ENCODE measurements at places on chromosomes 2 and 18.

- DNase-seq = no peak
These were observed 211.1 kb downstream of the PTPRM start for GRCh38 chr18:7778181-7778580.

- no peak for DNase-seq
These were observed 18.9 kb upstream of the IL1R2 start for GRCh38 chr2:101972621-101973434.

DNA sequence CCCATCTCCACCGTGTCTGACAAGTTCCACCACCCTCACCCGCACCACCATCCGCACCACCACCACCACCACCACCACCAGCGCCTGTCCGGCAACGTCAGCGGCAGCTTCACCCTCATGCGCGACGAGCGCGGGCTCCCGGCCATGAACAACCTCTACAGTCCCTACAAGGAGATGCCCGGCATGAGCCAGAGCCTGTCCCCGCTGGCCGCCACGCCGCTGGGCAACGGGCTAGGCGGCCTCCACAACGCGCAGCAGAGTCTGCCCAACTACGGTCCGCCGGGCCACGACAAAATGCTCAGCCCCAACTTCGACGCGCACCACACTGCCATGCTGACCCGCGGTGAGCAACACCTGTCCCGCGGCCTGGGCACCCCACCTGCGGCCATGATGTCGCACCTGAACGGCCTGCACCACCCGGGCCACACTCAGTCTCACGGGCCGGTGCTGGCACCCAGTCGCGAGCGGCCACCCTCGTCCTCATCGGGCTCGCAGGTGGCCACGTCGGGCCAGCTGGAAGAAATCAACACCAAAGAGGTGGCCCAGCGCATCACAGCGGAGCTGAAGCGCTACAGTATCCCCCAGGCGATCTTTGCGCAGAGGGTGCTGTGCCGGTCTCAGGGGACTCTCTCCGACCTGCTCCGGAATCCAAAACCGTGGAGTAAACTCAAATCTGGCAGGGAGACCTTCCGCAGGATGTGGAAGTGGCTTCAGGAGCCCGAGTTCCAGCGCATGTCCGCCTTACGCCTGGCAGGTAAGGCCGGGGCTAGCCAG is 1.2 kb downstream of the ONECUT2 start:
- DNase-seq = no peak

- DNase-seq = no peak
These were observed 683 bp downstream of the MBOAT2 start for GRCh38 chr2:9002637-9003365.

DNA sequence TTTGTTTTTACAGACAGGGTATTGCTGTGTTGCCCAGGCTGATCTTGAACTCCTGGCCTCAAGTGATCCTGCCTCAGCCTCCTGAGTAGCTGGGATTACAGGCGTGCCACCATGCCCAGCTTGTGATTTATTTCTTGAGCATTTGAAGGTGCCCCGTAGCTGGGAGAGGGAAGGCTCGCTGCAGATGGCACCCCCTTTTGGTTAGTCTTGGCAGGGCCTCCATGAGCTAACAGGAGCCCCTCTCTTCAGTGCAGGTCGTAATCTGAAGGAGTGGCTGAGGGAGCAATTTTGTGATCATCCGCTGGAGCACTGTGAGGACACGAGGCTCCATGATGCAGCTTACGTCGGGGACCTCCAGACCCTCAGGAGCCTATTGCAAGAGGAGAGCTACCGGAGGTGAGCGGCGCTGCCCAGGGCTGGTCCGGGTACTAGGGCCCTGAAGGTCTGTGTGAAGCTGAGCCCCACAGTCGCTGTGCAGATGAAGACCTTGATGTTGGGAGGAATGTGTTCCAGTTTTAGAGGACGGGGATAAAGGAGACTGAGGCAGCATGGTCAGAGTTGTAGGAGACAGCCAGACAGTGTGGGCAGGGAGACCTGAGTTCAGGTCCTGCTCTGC is 6.7 kb downstream of the ASB1 start:
- no peak for DNase-seq

DNA sequence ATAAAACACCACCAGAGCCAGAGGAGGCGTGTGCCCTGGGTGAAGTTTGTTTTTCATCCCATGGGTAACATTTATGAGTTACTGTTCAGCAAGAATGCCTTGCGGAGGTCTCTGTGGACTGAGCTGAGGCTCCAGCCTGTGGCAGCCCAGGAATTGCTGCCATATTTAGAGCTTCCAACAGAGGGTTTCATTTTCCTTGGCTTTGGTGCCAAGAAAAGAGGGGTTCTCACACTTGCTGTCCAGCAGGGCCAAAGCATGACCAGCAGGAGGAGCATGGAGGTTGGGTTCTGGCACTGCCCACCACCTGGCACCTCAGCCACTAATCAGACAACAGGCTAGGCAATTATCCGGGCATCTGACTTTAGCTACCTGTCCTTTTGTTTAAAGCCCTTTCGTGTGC is 36.7 kb downstream of the EPAS1 start:
- no peak for DNase-seq

DNA sequence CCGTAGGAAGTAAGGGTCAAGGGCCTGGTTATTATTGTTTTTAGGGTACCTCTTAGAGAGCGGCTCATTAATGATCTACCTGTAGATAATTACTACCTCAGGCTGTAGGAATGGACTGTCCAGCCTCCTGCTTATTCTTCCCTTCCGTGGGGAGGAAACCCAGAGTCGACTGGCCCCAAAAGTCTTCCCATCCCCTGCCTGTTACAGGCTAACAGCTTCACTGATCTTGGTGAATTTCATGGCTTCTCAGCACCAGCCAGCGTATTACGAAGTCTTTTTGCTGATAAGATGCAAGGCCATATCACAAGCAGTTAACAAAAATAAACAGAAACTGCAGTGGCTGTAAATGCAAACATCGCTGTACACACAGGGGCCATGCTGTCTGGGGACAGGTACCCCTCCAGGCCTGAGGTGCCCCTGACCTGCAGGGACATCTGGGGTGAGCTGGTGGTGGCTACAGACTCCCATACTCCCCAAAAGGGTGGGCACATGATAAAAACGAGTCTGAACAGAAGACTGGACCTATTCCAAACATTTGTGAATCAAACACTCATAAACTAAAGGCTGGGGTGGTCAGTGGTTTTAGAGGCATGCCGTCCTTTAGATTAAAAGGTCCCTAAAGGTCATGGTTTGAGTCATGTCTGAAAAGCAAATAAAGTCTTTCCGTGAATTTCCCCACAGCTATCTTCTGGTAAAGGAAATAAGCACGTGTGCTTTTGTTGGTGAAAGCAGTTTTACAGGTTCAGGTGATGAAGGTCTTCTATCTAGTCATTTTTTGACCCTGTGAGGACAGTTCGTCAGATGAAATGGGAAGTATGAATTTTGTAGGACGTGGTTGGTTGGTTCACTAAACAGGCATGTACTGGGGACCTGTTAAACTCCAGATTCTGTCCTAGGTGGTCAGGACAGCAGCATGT is 36.7 kb downstream of the TTC39C start:
- DNase-seq = no peak

DNA sequence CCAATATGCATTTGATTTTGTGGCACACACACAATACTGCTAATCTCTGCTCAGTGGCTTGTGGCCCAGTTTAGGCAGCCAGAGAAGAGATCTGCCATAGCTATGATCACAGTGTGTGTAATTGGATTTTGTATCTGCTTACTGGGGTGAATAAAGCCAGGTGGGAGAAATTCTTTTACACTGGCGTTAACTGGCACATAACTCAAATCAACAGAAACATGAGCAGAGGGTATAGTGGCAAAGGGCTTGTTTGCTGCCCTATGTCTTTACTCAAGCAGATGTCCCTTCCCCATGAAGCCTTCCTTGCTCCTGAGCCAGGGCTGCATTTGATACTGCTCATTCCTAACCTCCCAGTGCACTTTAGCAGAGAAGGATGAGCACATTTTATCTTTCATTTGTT is 28.5 kb downstream of the STON1 start:
- no peak for DNase-seq

DNA sequence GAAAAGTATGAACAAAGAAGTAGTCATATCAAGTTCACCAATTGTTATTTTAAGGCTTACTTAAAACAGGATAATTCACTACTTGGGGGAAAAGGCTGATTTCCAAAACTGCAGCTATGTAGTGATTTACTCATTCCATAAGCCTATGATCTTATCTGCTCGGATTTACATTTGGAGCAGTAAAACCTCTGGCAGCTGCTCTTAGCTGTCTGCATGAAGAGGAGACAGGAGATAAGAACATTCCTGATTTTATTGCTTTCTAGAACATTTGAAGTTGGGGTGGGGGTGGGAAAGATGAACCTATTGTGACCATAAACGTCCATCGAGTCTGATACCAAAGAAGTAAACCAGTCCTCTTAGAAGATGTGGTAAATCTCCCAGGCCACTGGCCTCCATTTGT is 120.9 kb downstream of the MMADHC start:
- DNase-seq = no peak

DNA sequence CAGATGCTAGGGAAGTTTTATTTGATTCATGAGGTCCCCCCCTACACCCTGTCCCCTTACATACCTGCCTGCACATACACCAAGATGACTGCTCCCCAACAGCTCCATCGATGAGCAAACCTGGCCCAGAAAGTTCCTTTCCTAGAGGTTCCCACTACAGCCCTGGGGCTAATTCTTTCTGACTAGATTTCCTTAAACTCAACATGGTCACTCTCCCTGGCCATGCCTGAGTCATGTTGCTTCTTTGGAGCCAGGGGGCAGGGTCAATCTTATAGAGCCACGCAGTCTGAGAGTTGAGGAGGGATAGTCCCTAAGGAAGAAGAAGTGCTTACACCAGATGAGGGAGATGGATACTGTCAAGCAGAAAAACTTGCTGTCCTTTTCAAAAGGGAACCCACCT is 67.7 kb upstream of the GLI2 start:
- DNase-seq = no peak

GRCh38 chr18:79806976-79807841 is 9.5 kb downstream of the KCNG2 start:
- no peak for DNase-seq

- no peak for DNase-seq
These were observed 1355.1 kb upstream of the ZEB2 start for GRCh38 chr2:145875016-145875415.

- DNase-seq = no peak
These were observed 18.9 kb downstream of the GALNT13 start for GRCh38 chr2:153890576-153890975.

DNA sequence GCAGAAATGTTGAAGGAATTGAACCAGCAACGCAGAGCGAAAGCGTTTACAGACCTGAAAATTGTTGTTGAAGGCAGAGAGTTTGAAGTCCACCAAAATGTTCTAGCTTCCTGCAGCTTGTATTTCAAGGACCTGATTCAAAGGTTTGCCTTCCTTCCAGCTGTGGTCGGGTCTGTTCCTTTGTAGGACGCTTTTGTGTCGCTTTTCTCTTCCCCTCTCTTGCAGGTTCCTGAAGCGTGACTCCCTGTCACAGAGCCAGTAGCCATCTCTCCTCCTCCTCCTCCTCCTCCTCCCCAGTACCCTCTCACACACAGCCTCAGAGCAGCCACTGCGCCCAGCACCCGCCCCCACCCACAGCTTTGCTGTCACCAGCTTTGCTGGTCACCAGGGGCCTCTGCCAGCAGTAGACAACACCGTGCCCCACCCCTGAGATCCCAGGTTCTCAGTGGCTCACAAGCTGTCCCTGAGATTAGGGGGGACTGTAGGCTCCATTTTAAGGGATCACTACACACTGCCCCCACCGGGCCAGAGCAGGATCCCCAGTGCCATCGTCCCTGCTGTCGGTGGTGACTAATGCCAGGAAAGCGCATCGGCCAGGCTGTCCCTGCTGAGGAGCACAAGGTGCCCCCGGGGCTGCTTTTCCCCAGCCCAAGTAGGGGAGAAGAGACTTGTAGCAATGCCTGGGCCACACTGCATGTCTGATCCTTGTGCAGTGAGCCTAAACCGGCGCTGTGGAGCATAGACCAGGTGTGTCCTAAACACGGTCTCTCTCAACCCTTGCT is 242.3 kb downstream of the ATAD2B start:
- DNase-seq = no peak

GRCh38 chr2:71695235-71696120 is 242.1 kb downstream of the DYSF start:
- no peak for DNase-seq

DNA sequence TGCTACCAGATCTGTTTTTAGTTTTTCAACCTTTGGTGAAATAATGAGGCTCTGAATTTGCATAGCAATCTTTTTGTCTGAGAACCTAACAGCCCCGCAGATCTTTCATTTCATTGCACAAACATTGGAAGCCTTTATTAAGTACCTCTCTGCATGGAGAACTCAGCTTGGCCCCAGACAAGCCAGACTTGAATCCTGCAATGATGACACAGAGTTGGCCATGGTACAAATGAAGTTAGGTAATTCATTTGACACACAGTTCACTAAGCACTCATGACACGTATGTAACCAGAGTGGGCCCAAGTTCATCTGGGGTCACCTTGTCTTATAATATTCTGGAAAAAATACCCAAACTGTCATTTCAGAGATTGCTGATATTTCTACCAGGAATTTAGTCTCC is 439.1 kb upstream of the ID2 start:
- no peak for DNase-seq

DNA sequence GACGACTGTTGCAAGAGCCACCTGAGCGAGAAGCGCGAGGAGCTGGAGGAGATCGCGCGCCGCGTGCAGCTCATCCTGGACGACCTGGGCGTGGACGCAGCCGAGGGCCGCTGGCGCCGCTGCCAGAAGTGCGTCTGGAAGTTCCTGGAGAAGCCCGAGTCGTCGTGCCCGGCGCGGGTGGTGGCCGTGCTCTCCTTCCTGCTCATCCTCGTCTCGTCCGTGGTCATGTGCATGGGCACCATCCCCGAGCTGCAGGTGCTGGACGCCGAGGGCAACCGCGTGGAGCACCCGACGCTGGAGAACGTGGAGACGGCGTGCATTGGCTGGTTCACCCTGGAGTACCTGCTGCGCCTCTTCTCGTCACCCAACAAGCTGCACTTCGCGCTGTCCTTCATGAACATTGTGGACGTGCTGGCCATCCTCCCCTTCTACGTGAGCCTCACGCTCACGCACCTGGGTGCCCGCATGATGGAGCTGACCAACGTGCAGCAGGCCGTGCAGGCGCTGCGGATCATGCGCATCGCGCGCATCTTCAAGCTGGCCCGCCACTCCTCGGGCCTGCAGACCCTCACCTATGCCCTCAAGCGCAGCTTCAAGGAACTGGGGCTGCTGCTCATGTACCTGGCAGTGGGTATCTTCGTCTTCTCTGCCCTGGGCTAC is 1.2 kb downstream of the KCNF1 start:
- DNase-seq = no peak

DNA sequence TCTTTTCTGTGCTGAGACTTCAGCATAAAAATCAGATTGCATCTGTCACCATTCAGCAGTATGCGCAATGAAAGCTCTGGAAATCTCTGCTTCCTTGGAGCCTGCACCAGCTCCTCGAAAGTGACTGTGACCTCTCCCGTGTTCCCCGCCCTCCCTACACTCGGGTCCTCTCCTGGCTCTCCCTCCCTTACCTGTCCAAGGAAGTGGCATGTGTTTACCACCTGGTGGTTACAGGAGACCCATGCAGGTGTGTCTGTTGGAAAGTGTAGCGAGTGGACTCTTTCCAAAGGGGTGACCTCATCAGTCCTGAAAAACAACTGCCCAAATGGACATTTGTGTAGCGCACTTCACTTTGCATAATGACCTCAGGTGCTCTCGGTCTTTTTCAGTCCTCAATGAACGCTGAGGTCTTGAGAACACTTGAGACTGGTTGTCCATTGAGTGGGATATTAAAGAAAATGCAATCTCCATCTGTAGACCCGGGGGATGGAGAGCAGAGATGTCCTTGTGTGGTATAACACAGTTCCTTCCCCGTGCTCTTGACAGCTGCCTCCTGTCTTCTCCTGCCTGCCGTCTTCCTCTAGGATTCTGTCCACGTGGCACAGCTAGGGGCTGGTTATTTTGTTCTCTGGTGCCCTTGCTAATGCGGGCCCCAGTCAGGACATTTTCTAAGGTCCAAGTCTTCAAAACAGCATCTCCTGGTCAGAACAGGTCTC is 133.2 kb downstream of the ACKR3 start:
- no peak for DNase-seq

- no peak for DNase-seq
These were observed 10.7 kb downstream of the RBM43 start for GRCh38 chr2:151251012-151251411.

Data from stimulated activated CD4-positive, alpha-beta T cell treated with anti-CD3 and anti-CD28 coated beads, Interleukin-1b, Interleukin-23, amount 100 ng/mL, for 48 hours (primary cell).